ENCODE measurements at places on chromosomes 6 and 20. TPM values are rescaled to one million over a fixed set of nuclear protein-coding genes. Genes with fewer than 3 reads are reported as not detected.

The OR2H1 gene
- not detected for total RNA-seq

The LY6G6F gene
- not detected for total RNA-seq

The EYA4 gene
- total RNA-seq: 2.0 TPM

The MYT1 gene
- not detected for total RNA-seq

The C6orf58 gene
- 0.19 TPM for total RNA-seq

The PTCRA gene
- total RNA-seq: not detected

Data from regular cardiac myocyte (primary cell).